Activated naive CD8-positive, alpha-beta T cell treated with anti-CD3 and anti-CD28 coated beads, Interleukin-2, amount 50 U/mL, for 24 hours (primary cell): ENCODE measurements at places on chromosomes 2 and 18.

DNA sequence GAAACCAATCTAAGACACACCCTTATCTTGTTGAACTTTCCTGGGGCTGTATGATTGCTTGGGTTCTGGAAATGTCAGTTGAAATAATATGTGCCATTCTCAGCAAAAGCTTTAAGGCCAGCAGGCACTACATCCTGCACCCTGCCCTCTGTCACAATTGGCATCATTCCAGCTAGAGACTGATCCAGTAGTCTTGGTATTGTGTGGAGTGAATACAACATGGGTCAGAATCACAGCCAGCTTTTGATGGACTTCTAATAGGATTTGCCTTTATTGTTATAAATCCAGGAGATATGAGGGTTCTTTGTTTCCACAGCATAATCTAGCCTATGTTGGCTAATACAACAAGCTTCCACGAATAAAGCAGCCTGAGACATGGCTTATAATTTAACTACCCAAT, 617.0 kb upstream of the CDH2 start:
- no peak for DNase-seq

DNA sequence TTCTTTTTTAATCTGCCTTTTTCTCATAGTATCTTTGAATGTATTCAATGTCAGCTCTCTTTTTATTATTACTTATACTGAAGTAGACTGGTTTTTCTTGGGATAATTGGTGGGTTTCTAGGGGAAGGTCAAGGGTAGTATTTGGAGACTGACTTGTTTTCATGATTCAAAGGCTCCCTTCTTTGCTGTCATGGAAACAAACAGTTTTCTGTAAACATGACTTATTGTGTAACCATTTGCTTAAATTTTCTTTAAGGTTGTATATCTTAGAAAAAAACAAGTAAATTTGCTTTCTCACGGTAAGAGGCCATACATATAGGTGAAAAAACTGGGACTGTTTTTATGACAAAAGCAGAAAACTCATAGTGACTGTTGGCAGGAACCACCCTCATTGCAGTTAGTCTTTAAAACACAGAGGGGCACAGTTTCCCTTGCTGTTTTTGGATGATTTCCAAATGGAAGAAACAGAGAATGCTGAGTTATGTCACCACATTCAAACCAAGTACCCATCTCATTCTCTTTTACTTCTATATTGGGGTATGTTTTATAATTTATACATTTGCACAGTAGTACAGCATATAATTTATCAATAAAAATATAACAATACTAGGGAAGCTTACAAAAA, 5.8 kb upstream of the RDH14 start:
- DNase-seq = no peak

GRCh38 chr2:17058772-17059402, 393.3 kb upstream of the CYRIA start:
- DNase-seq = no peak

DNA sequence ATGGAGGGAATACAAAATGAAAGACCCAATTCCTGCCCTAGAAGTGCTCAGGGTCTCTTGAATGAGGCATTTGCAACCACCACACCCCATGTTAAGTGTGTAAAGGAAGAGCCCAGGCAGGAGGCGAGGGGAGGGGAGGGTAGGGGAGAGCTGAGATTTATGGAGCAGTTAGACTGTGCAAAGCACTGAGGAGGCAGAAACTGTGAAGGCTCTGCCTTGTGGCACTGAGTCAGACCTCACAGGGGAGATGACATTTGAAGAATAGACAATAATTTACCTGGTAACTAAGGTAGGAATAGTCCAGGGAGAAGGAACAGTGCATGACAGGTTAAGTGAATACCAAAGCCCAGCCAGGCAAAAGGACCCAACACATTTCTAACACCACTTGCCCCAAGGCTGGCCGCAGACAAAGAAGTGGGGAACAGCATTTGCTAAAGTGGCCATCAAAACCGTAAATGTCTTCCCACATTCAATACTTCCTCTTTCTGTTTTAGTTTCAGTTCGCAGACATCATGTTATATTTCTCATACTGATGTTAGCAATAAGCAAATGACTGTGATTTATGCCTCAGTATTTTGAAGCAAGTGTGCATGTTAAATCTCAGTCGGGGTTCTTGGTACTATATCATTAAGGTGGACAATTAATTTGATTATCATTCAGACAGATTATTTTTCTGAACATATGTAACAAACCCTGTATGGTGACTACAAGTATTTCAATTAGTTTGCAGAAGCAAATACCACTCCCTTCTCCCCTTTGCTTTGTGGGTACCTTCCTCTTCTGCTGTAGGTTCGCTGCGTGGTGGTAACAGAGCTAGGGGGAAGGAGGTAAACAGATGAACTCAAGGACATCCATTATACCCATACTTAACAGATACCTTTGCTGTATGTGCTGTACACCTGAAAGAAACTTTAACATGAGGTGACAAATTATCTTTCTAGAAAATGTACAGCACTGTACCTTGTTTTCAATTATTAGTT, 27.5 kb downstream of the CDH20 start:
- no peak for DNase-seq

GRCh38 chr2:160868891-160869290, 291.3 kb upstream of the TANK start:
- DNase-seq = no peak

GRCh38 chr2:152047824-152048471, 50.9 kb downstream of the CACNB4 start:
- DNase-seq = no peak

GRCh38 chr2:197804758-197805714, 643 bp downstream of the PLCL1 start:
- peak; percentile 35 for DNase-seq

- no peak for DNase-seq
Observed at GRCh38 chr2:98155716-98156115, 68.7 kb downstream of the VWA3B start.

GRCh38 chr18:78788161-78788560, 191.5 kb upstream of the SALL3 start:
- DNase-seq = no peak

DNA sequence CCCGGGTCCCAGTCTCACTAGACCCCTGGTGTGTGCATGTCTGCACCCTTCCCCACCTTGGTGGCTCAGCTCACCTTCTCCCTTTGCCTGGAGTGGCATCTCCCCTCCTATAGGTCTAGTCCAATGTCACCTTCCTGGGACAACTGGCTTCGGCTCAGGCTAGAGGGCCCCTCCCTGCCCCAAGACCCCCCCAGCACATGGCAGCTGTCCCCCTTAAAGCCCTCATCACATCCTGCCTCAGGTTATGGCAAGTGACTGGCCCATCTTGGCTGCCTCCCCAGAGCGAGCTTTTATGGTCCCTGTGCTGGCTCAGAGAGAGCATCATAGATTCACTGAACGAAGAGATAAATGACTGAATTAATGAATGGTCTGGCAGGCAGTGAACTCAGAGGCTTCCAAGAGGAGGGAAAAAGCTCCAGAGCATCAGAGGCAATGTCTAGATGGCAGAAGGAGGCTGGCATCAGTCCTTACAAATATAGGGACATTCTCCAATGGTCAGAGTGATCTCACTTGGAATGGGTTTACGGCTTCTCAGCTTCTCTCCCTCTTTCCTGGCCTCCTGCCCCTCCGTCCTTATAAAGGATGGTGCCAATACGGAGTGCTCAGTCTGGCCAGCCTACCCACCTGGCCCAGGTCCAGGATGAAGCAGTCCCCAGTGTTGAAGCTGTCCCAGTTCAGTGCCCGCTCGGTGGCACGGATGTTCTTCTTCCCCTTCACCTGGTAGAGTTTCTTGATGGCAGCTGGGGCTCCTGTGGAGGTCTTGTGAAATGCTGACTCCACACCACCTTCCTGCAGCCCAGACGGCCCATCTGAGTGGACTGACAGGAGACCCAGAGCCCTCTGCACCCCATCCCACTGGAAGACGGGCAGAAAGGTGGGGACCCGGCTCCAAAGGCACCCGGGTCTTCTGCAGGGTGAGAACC, 9.4 kb downstream of the CAPG start:
- DNase-seq = no peak
